ENCODE measurements at places on chromosomes 11 and 22.
A peak's percentile ranks its signal among the peaks of the same experiment; 100 is the strongest.

DNA sequence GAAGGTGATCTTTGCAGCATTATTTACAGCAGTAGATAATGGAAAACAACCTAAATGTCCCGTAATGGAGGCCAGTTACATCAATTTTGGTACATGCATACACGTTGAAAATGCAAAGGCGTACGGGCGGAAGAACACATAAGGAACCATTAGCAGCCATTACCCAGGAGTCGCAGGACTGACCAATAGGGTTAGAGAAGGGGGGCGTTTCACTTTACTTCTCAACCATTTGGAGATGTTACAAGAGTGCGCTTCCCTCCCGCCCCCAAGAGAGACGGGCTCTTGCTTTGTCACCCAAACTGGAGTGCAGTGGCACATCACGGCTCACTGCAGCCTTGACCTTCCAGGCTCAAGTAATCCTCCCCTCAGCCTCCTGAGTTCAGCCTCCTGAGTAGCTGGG lies 52.8 kb upstream of the SLC35C1 start:
- no peak for DNase-seq

DNA sequence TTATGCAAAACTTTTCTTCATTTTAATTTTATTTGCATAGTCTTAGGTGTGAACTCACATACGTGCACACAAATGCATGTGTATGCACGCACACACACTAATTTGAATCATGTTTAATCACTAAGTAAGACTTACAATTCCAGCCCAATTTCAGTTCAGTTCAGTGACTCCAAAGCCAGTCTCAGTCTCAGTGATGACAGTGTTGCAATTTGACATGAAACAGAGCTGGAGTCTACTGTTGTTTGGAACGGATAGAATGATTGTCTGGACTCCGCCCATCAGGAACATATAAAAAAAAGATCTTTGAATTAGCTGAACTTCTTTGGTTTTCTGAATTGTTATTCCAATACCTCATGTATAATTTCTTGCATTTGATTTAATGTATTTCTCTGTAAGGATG lies 14.9 kb upstream of the OR51S1 start:
- no peak for DNase-seq

- DNase-seq: no peak
These were observed 17.7 kb downstream of the TXN2 start for GRCh38 chr22:36463783-36464184.

DNA sequence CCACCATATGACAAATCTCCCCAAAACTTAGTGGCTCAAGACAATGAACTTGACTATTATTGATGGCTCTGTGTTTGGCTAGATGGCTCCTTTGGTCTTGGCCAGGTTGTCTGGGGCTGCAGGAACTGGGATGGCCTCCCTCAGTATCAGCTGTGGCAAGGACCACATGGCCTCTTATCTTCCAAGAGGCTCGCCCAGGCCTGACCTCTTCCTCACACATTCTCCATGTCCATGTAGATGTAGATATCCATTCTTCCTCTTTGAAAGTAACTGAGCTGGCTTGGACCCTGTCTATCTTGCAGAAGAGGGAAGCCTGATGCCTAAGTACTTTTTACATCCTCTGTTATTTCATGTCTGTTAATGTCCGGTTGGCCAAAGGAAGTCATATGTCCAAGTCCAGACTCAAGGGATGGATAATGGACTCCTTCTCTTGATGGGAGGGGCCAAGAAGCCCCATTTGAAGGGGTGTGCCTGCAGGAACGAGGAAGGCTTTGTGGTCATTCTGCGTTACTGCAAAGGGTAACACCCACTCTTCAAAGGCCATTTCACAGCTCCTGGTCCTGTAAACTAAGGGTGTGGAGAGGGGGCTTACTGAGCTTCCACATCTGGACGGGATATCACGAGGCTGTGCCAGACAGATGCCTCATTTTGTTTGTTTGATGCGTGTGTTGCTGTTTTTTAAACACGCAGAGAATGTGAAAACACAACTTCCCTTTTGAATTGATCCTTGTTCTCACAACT lies 87.1 kb downstream of the GRIK4 start:
- DNase-seq: no peak

DNA sequence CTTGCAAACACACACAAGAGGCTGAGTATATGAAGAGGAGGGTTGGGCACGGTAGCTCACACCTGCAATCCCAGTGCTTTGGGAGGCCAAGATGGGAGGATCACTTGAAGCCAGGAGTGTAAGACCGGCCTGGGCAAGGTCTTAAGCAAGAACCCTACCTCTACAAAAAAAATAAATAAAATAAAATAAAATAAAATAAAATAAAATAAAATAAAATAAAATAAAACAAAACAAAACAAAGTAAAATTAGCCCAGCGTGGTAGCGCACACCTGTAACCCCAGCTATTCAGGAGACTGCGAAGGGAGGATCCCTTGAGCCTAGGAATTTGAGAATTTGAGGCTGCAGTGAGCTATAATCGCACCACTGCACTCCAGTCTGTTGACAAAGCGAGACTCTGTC lies 337.9 kb downstream of the SHANK2 start:
- DNase-seq: no peak

- DNase-seq: peak; percentile 90
These were observed 102.4 kb upstream of the SORL1-AS1 start for GRCh38 chr11:121555121-121555520.

GRCh38 chr11:77167111-77167626 lies 39.1 kb downstream of the MYO7A start:
- no peak for DNase-seq

GRCh38 chr11:15053191-15053685 lies 20.2 kb upstream of the CALCB start:
- DNase-seq: no peak

- no peak for DNase-seq
These were observed 37.6 kb downstream of the RIBC2 start for GRCh38 chr22:45450921-45451651.

GRCh38 chr22:44019846-44020245 lies 4.3 kb upstream of the PARVB start:
- DNase-seq: no peak

DNA sequence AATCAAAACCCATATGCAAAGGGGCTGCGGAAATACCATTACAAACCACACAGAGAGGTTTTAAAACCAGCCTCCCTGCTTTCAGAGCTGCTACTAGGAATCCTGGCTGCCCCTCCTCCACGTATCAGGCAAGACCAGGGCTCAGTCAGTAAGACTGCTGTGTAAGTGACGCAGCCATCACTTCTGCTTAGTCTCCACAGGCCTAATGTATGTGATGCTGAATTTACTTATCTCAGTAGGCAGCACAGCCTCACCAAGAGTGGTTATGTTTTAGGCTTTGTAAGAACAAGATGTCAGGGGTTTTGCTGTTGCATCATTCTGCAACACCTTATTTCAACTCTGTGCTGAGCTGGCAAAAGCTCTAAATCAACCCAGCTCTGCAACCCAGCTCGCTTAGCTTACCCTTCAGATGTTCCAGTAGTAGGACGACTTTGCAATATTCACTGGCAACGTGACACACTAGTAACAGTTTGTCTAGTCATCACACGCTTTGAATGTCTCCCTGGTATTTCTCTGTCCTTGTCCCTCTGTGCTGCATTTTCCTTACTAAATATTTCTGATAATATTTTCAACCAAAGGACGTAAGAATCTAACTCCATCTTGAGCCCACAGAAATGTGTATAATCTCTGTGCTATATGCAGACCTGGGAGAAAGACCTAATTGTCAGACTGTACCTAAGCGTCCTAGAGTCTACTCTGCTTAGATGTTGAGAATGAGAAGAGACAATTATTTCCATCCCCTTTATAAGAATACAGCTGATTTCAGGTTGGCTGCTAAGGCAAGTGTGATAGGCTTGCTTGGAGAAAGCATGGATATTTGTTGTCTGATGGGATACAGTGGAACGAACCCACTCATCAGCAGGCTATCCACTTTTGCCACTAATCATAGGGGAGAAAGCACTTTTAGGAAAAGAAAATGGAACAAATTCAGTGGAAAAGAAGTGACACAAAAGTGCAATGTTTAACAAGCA lies 72.2 kb downstream of the LARGE2 start:
- no peak for DNase-seq

GRCh38 chr11:47606731-47607130 lies 12.5 kb upstream of the C1QTNF4 start:
- DNase-seq: no peak

GRCh38 chr11:119639642-119640205 lies 89.3 kb downstream of the NECTIN1 start:
- DNase-seq: no peak

- no peak for DNase-seq
These were observed 825.6 kb downstream of the TBC1D22A start for GRCh38 chr22:47587861-47588577.

DNA sequence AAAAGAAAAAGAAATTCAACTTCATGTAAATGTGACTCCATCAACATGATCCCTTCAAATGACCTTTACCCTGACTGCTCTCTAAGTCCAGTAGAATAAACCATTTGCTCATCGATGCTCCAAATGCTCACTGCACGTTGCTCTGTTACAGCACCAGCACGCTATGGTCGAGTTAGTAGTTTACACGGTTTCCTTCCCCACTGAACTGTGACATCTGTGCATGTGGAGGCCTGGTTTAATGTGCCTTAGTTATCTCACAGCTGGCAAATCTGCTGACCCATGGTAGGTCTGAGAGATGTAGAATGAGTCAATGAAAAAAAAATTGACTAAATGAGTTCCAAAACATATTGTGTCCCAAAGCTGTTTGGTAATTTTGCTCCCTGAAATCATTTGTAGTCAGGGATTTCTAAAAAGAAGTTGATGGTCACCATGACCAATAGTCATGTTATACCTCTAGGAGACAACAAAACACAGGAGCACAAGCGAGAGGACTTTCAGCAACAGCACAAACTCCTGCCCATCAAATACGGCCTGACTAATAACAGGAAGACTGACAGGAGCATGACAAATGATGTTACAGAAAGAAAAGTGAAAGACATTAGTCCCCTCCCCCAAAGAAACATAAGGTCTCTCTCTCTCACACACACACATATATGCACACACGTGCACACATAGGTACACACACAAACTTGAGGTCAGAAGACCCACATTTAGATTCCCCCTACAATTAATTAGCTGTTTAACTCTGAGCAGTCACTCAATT lies 624.5 kb downstream of the OPCML start:
- DNase-seq: no peak

DNA sequence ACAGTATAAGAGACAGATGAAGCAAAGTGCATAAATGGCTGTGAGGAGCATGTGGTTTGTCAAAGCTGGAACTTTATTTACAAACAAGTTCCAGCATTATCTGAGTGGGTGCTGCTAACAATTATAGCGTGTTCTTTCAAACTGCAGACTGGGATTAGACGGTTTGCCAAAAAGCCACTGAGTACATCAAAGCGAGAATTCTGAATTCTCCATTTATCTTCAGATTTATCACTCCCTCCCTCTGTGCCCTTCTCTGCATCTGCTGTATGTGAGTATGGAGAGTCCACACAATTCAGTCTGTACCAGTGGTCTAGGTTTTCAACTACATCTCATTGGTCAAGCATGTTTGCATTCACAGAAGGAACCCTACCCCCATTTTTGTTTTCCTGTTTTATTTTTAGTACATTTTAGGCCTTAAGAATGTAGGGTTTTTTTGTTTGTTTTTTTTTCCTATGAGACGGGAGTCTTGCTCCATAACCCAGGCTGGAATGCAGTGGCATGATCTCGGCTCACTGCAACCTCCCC lies 18.1 kb upstream of the INCENP start:
- DNase-seq: no peak

DNA sequence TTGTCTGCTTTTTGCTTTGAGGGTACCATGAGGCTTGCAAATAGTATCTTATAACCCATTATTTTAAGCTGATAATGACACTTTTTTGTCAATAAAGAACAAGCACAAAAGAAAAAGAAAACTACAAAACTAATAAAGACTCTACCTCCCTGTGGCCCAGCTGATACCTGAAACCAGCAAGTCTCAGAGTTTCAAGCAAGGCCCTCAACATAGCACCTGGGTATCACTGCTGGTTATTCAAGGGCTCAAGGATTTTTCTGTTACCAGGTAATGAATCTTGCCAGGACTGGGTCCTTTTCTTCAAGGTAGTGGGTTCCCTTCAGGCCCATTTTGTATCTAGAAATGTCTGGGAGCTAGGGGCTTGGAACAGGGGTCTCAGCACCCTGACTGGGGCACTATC lies 281.6 kb upstream of the C11orf87 start:
- no peak for DNase-seq

DNA sequence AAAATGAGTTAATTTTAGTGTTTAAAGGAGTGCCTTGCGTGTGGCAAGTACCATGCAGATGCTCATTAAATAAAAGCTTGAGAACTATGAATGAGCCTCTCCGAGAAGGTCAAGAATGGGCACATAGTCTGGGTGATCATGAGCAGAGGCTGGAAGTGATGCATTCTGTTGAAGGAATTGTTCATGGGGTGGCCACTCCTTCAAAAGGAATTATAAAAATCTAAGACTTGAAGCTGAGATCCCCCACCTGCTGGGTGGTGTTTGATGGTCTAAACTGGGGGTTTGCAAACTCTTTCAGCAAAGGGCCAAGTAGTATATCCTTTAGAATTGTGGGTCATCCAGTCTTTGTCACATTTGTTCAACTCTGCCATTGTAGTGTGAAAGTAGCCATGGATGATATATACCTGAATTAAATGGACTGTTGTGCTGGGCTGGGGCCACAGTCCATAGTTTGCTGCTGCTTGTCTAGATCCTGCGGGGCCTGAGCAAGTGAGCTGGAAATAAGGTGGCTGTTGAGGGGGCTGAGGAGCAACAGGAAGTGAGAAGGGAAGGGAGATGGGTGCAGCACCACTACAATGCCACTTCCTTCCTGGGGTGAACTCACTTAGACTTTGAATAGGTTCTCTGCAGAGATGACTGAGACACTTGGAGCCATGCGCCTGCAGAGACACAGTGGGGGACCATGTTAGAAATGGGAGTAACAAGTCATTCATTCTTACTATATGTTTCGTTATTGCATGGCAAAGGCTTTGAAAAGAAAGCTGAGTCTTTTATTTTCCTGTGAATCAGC lies 179.0 kb downstream of the SNX19 start:
- no peak for DNase-seq

DNA sequence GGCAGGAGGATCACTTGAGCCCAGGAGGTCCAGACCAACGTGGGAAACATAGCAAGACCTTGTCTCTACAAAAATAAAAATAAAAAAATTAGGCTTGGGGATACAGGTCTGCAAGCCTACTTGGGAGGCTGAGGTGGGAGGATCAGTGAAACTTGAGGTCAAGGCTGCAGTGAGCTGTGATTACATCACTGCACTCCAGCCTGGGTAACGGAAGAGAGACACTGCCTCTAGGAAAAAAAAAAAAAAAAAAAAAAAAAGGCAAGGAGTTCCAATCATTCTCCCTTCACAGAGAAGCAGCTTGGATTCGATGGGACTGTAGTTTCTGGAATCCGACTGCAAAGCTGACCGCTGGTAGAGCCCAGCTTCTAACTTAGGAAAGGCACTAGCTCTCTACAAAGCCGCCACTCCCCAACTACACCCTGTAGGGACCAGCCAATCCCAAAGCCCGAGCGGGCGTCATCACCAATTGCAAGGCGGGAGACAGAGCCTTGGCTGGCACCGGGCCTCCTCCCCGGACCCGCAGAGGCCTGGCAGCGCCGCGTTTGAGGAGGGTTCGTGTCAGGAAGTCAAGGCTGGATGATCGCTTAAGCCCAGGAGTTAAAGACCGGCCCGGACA lies 716 bp upstream of the DDB2 start:
- peak; percentile 92 for DNase-seq

- no peak for DNase-seq
These were observed 67.8 kb upstream of the LIN7C start for GRCh38 chr11:27574342-27574741.

- no peak for DNase-seq
These were observed 8.6 kb upstream of the GTSE1 start for GRCh38 chr22:46287873-46288751.
